ENCODE measurements at places on chromosomes 2 and 18. TPM values are rescaled to one million over a fixed set of nuclear protein-coding genes. Genes with fewer than 3 reads are reported as not detected.
A peak's percentile ranks its signal among the peaks of the same experiment; 100 is the strongest.

CNDP1 gene
- not detected for total RNA-seq

EVX2 gene
- total RNA-seq = not detected

CDH7 gene
- total RNA-seq = not detected

DNA sequence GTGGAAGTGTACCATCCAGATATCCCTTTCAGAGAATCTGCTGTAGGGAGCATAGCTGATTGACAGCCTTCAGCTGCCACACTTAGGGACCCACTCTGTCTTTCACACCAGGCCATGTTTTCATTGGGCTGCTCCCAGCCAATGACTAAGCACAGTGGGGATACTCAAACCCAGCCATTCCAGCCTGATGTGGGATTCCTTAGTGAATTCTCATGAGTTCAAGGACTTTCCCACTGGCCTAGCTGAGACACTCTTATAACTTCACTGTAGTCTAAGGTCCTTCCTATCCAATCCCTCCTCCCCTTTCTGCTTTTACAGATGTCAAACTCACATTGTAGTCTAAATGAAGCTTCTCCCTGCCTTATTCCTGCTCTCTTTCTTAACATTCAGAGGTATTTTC, 201.2 kb downstream of the PIK3C3 start:
- DNase-seq = no peak

DNA sequence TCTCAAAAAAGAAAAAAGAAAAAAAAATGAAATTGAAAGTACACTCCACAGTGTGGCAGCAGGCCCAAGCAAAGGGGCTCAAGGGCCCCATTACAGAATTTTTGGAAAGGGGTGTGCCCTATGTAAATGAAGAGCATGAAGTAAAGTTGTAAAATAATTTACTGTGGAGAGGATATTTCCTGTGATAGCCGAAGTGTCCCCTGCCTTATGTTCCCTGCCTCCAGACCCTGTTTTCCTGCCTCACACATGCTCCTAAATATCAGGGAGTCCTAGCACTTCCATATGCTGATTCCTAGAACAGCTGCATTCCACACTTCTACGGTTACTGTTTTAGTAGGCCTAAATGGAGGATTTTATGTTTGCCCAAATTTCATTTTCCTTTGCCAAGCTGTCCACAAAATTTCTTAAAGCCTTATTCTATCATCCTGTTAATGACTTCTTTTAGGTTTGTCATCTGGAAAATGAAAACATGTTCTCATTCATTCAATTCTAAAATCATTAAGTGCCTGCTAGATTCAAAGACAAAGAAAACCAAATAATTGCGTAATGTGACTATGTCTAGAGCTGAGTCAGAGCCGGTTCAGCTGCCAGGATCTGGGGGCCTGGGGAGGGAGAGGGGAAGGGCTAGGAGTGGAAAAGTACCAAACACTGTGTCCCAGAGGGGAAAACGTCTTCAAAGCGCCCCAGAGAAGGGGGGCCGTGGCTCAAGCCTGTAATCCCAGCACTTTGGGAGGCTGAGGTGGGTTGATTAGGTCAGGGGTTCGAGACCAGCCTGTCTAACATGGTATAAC, 25.9 kb upstream of the IMPA2 start:
- peak; percentile 87 for DNase-seq

- no peak for DNase-seq
These were observed 94.0 kb downstream of the CELF4 start for GRCh38 chr18:37471637-37472036.

GRCh38 chr2:165281387-165281786, 42.2 kb downstream of the SCN2A start:
- no peak for DNase-seq

GRCh38 chr2:234313558-234313957, 183.3 kb downstream of the ARL4C start:
- DNase-seq = no peak

- DNase-seq = no peak
These were observed 301.5 kb upstream of the FAM98A start for GRCh38 chr2:33900610-33901009.

DNA sequence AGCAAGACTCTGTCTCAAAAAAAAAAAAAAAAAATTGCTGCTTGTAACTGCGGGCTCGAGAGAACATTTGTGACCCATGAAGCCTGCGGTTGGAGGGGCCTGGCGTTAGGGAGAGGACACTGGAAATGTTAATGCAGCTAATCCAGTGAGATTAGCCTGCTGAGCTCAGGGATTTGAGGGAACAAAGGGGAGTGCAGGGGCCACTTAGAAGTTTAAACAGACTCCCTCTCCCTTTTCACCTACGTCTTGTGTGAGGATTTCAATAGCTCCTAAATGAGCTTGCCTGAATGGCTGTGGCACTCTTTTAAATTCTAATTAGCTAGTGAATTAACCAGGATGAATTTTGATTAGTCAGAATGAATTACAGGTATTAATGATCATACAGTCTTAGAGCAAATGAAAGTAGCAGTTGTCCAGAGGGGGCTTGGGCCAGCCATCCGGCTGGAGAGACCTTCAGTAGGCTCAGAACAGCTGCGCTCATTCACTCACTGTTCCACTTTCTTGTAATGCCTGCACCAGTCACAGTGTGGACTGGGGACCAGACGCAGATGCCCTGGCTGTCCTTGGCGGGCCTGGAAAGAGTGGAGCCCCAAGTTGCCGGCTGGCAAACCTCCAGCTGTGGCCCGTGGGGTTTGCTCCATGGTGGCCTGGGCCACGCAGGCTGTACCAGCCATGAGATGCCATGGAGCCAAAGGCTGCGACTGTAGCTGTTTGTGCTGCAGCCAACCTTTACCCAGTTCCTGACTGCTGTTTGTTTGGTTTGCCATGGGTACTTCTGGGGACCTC, 20.8 kb downstream of the LDLRAD4 start:
- DNase-seq = no peak

DNA sequence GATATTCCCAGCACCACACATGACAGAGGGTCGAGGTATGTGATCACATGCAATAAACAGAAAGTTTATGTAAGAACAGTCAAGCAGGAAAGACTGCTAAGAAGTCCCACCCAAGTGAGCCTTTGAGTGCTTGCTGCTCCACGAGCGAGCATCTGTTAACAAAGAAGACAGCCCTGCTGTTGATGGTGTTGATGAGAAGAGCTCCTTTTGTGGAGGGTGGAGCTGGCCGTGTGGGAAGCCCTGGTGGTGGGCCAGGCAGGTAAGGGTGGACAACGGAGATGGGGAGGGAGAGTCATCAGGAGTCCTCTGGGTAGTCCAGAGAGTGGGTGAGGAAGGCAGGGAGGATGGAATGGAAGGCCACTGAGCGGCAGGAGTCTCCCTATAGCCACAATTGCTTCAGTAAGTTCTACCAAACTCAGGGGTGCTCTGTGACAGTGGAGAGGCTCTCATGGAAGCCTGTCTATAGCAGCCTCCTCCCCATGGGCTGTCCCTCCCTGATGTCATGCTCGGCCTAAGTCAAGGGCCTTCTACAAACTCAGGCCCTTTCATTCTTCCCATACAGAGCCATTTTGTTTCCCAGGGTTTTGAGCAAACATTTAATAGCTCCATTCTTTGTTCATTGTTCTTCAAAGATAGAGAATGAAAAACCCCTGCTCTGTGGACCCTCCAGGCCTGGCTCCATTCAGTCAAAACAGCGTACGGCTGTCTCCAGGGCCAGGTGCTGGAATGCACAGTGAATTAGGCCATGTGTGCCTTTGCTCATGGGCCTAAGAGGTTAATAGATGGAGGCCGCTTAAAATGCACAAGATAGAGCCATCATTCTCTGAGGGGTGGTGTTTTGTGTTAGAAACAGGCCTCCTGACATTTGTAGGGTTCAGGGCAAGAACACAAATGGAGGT, 494.2 kb upstream of the RAB6C start:
- DNase-seq = no peak

GRCh38 chr2:9656270-9656766, 25.5 kb upstream of the YWHAQ start:
- peak; percentile 98 for DNase-seq

DNA sequence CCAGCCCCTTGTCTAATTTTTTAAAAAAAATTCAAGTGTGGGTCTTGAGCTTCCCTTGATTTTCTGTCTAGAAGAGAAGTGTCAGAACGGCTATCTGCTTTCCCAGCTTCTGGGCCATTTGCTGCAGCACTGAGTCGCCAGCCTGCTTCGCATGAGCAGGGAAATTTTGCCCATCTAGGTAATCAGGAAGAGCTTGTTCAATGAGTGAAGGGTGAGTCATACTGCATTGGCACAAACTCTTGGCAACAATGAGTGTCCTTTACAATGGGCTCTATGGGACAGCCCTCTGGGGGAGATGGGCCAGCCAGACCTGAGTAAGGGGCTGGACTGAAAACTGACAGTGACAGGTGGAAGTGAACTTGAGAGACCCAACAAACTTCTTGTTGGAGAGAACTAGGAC, 2.4 kb upstream of the RNF144A start:
- peak; percentile 84 for DNase-seq

DNA sequence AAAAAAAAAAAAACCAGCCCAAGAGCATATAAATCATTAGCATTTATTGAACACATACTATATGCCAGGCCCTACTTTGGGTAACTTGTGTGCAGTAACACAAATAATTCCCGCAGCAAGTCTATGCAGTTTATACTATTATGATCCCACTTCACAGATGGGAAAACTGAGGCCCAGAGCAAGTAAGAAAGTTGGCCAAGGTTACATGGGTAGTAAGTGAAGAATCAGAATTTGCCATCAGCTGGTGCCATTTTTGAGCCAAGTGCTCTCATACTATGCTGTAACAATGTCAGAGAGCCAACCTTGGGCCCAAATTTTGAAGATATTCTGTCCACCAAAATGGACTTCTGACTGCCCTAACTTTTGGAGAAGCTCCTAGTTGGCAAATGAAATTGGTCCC, 13.5 kb upstream of the PSD4 start:
- DNase-seq = no peak

GRCh38 chr2:47728551-47728950, 54.4 kb upstream of the MSH6 start:
- DNase-seq = no peak

- no peak for DNase-seq
These were observed 74.0 kb downstream of the ZNF516 start for GRCh38 chr18:76420898-76421684.
